ENCODE measurements at places on chromosomes 7 and 10.

DNA sequence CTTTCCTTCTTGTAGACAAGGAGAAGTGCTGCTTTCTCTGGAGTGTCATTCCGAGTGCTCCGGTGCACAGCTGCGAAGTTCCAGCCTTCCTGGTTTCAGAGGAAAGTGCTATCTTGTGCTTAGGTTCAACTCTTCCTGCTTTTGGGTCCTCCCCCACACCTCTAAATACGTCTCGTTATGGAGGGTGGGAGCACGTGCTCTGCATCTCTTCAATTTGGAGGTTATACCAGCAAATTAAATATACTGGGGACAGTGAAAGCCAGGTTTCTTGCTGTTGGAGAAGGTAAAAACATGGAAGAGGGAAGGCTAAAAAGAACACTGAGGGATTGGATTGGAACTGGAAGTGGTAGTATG is 2.4 kb upstream of the ESYT2 start:
- DNase-seq: no peak

GRCh38 chr10:76481178-76481577 is 1049.8 kb downstream of the LRMDA start:
- DNase-seq: no peak

DNA sequence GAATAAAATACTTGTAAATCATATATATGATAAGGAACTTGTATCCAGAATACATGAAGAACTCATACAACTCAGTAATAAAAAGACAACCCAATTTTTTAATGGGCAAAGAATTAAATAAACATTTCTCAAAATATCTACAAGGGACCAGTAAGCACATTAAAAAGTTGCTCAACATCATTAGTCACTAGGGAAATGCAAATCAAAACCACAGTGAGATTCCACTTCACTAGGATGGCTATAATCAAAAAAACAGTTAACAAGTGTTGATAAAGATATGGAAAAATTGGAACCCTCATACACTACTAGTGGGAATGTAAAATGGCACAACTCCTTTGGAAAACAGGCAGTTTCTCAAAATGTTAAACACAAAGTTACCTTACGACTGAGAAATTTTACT is 40.3 kb upstream of the YAE1 start:
- DNase-seq: no peak

DNA sequence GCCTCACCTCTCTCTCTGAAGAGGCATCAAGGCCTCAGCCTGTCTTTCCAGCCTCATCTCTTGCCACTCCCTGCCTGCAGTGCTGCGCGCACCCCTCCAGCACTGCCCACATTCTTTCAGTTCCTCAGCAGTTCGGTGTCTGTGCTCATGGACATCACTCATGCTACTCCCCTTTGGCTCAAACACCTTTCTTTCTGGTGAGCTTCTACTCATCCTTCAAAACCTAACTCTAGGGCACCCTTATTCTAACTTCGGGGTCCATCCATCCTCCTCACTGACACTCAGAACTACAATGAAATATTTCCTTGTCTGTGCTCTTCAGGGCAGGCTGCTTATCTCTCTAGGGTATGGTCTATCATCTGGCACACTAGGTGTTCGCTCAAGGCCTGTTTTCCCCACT is 169.9 kb upstream of the BMPER start:
- DNase-seq: no peak

DNA sequence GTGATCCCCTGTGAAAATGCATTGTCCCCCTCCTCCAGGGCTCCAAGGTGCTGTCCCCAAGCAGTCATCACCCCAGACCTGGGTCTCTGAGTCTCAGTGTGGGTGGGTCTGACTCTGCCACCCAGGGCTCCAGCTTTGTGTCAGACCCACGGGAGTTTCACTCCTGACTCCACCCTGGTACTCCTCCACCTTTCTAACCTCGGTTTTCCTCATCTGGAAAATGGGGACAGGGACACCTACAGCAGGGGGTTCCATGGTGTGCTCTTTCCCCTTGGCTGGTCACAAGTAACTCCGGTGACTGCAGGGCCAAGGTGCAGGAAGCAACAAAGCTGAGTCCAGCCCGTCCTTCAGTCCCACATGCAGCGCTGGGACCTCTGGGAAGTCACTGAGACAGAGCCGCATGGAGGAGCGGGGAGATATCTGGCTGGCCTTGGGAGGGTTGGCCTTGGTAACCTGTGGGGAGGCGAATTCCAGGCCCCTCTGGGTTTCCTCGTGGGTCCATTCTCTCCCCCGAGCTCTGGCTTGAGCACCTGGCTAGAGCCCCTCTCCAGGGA is 41.8 kb upstream of the RABGEF1 start:
- no peak for DNase-seq

- no peak for DNase-seq
Measured at GRCh38 chr7:24130631-24131030, 153.4 kb upstream of the NPY start.

DNA sequence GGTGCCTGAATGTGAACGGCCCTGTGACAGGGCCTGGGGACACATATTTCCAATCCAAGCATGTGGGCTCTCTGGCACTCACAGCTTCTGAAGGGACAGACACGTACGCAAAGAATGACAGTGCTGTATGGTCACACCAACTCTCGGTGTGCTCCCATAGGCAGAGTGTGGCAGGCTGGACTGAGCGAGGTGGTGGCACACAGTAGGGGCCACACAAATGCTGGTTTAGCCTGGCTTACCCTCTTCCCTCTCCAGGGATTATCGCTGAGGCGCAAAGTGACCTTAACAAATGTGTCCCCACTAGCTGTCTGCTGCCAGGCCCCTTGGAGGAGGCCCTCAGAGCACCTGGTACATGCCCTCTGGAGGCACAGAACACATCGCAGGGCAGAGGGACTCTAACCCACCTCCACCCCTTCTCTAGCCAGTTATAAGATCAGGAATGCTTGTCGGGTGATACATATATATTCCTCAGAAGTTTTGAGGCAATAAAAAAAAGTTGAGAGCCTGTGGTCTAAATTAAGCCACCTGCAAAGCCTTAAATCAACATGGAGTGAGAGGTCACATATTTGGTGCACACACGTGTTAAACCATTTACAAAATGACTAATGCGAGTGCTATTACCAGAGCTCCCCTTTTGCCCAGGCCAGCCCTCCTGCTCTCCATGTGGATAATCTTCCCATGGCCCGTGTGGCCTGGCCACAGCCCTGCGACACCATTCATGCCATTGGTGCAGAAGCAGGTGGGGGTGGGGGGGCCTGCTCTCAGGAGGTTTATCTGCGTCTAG is 262.8 kb upstream of the GRB10 start:
- no peak for DNase-seq

GRCh38 chr7:140367528-140367927 is 30.8 kb downstream of the SLC37A3 start:
- DNase-seq: no peak

DNA sequence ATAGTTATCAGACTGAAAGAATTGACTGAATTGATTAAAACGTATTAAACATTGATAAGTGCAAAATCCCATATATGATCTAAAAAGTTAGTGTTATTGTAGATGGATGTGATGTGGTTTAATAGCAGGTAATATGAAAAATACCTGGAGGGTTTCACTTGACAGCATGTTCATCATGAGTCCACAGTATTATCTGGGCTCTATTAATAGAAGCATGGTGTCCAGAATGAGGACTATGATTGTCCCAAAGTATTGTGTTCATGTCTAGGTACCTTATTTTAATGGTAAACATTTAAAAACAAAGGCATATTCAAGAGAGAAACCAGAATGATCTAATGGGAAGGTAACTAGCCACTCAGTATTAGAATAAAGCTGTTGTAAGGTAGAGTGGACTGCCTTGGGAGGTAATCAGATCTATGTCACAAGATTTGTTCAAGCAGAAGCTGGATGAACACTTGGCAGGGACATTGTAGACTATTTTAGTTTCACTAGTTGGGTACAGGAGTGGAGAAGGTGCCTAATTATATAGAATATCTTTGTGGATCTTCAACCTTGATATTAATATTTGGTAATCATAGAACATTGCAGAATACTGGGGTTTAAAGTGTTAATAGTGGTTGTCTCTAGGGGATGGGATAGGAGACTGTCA is 43.5 kb downstream of the MCU start:
- no peak for DNase-seq

GRCh38 chr7:98079891-98080648 is 26.6 kb upstream of the LMTK2 start:
- DNase-seq: peak; percentile 63

DNA sequence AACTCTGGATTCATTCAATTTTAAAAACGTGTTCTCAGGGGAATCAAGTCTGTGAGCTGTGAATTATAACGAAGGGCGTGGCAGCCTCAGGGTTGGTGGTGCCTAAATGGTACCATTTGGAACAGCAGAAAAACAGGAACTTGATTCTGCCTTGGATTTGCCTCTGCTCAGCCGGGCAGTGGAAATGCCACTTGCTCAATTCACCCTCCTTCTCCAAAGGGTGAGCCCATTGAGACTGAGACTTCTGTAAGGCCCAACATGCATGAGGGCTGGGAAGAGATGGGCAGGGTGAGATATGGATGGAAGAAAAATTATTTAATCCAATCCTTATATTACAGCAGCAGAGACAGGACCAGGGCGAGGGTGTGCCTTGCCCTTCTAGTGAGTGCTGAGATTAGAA is 107.1 kb upstream of the HABP2 start:
- no peak for DNase-seq

- no peak for DNase-seq
Measured at GRCh38 chr10:663466-663751, 26.1 kb downstream of the DIP2C start.

DNA sequence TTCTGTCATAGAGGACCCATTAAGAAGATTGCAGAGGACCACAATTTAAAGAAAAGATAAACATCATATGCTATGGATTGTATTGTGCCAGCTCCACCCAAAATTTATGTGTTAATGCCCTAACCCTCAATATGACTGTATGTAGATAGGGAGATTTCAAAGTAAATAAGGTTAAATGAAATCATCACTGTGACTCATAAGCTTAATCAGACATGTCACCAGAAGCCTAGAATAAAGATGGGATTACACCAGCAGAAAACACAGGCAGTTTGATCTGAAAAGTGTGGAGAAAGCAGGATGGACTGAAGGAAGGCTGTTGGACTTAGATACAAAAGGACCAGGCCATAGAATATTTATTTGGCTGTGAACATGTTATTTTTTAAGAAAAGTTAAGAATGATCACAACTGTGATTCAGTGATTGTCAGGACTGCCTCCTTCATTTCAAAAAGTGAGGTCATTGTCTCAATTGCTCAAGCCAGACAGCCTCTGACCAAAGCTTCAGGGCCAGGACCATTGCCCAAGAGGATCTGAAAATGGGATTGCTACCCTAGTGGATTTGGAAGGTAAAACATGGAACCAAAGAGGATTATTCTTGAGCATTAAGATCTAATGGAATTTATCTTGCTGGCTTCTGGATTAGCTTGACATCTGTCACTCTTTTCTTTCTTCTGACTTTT is 270.8 kb upstream of the POM121L12 start:
- no peak for DNase-seq

DNA sequence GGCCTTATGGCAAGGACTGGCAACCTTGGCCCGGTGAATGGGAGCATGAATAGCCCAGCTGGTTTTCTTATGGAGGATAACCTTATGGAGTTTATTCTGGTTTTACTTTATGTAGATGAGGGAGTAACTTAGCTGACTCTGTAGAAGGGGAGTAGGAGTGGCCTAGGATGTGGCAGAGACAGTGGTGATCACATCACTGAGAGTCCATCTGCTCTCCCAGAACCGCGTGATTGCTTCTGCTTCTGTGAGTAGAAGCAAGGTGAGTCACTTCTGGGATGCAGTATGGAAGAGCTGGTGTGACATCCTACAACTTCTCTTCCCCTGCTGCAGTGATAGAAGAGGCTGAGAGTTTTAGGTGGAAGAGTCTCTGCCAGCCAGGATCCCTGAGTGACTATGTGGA is 129.2 kb downstream of the RPS24 start:
- no peak for DNase-seq

- DNase-seq: no peak
Measured at GRCh38 chr10:75432176-75432575, 752 bp downstream of the LRMDA start.

GRCh38 chr10:4383651-4384098 is 442.3 kb upstream of the AKR1E2 start:
- DNase-seq: no peak

- DNase-seq: no peak
Measured at GRCh38 chr10:35299016-35299415, 37.3 kb upstream of the CCNY start.

GRCh38 chr7:11427686-11428273 is 404.2 kb downstream of the THSD7A start:
- DNase-seq: peak; percentile 63

DNA sequence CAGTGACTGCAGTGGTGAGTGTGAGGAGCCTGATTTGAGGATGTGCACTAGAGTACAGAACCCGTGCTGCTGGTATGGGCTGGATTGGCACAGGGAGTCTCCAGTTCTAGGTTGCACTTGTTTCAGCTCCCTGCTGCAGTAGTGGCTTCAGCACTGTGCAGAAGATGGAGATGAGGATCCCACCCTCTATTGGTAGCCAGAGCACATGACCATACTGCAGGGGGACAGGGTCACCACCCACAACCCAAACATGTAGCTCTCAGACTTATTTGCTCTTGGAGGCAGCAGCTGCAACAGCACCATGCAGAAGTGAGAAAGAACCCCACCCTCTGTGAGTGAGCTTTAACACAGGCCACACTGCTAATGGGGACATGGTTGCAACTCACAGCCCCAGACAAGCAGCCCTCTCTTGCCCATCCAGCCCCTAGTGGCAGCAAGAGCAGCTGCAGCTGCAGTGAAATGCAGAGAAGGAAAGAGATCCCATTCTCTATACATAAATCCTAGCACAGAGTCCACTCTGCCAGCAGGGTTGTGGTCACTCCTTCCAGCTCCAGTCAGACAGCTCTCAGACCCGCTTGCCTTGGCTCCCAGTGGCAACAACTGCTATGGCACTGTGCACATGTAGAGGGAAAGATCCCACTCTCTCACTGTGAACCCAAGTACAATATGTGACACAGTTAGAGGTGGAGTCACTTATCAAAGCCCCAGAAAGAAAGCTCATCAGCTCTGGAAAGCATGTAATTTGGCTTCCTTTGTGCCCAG is 51.4 kb upstream of the SCIN start:
- DNase-seq: peak; percentile 7

DNA sequence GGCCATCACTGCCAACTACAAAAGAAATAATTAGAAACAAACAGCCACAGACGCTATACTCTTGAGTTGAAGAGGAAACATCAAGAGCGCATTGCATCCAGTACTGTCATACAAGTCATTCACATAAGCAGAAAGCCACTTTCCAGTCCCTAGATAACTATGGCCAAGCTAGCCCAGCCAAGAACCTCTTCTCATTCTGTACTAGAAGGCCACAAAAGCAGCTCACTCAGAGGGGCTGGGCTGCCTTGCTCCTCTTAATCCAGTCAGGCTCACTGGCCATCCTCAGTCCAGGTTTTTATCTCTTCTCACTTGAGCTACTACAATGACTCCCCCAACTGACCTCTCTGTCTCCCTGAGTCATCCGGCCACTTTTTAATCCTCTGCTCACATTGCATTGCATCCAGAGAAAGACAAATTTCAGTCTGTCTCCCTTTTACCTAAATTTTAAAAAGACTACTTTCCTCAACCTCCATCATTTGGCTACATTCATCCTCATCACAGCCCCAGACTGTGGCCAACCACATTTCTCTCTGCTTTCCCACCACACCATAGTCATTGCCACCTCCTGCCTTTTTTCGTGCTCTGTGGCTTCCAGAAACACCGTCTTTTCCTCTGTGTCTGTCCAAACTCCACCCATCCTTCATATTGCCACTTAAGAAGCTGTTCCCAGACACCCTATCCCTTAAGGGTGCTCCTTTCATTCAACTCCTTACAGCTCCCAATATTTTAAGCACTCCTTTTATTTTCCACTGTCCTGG is 25.0 kb downstream of the PPP1R3C start:
- DNase-seq: no peak
